NCI-H1417 treated with DMSO at 0.1 percent for 48 hours (cell line): ENCODE measurements at places on chromosomes 2 and 18.

DNA sequence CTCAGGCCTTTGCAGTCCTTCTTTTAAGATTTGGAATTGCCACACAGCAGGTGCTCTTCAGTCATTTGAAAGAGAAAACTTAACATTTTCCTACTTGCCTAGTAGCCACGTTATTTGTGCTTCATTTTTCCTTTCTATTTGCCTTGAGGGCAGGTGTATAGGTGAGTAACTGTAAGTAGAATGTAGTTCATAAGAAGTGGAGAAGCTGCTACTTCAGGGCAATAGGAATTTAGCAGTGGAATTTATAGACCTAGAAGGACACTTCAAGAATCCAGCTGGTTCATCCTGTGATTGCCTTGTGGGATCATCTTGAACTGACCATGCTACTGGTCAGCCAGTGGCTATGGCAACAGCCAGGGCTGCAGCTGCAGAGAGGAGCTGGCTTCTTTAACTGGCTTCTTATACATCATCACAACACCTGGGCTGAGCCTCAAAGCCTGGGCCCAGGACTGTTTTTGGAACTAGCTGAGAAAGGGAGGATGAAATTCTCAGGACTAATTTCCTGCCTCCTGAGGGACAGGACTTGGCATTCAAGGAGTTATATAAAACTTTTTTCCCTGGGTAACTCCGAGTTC lies 5.1 kb upstream of the LANCL1 start:
- DNase-seq = no peak

DNA sequence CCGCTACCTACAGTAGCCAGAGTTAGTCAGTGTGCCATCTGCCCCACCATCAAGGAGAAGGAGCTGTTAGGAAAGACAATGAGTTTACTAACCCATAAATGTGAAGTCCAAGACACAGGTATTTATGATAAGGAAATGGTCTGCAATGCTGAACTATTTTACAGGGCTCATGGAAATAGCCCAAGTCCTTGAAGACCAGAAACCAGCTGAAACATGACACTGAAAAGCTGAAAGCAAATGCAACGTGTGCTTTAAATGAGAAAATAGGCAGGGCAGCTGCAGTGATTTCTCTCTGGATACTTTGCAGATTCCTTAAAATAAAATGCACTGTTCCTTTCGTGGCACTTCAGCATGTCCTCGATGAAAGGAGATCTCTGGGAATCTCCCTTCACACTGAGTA lies 256.4 kb upstream of the TCF4 start:
- no peak for DNase-seq

- no peak for DNase-seq
These were observed 45.0 kb upstream of the ALPP start for GRCh38 chr2:232333361-232334135.

- DNase-seq = no peak
These were observed 48.3 kb downstream of the STAT1 start for GRCh38 chr2:190965580-190966222.

GRCh38 chr2:131121464-131121863 lies 16.3 kb downstream of the PLEKHB2 start:
- no peak for DNase-seq

DNA sequence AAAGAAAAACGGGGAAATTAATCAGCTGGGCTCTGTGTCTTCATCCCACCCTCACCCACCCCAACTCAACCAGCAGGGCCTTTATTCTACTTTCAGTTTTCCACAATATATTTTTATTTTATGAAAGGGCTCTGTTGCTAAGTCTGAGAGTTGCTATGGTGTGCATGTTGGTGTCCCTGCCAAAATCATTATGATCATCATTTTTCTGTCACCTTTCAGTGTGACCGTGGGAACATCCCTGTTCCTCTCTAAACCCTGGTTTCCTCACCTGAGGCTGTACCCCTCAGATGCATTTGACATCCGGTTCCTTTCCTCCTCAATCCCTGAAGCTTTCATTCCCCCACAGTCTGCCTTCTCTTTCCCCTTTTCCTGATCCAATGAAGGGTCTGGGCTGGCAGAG lies 180.5 kb downstream of the ZFP36L2 start:
- no peak for DNase-seq

GRCh38 chr18:70376914-70377258 lies 88.0 kb downstream of the SOCS6 start:
- DNase-seq = no peak

DNA sequence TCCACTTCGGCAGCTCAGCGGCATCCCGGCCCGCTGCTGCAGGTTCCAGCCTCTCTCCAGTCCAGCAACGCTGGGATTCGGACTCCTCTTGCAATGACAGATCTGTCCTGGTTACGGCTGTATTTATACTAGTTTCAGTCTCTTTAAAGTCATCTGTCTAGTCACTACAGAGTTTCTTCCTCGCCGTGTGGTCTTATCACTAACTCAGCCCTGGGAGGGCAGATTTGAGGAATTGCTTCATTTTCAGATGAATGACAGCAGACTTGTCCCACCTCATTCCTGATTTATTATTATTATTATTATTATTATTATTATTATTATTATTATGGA lies 2.2 kb downstream of the KLHL29 start:
- DNase-seq = no peak

- DNase-seq = peak; percentile 61
These were observed 118.3 kb downstream of the CAPN13 start for GRCh38 chr2:30688956-30689401.

DNA sequence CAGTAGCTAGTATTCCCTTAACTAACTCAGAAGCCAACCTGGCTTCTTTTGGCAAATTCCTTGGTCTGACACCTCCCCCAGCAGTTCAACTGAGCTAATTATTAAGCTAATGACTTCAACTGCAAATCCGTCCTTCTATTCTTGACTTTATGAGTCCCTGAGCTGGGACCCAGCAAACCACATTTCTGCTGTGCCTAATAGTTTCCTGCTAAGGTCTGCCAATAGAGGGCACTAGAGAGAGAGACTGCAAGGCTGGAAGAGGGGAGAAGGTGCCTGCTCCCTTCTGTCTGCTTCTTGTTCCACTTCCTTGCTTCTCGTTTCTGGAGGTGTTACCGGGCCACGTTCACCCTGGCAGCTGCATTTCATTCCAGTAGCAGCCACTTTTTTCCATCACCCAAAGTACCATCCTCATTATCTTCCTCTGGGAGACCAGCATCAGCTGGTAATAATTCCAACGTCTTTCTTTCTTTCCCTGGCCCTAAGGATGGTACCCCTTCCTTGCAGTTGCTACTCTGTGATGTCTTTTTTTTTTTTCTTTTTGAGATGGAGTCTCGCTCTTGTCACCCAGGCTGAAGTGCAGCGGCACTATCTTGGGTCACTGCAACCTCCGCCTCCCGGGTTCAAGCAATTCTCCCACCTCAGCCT lies 352.0 kb downstream of the TNS1 start:
- DNase-seq = no peak

DNA sequence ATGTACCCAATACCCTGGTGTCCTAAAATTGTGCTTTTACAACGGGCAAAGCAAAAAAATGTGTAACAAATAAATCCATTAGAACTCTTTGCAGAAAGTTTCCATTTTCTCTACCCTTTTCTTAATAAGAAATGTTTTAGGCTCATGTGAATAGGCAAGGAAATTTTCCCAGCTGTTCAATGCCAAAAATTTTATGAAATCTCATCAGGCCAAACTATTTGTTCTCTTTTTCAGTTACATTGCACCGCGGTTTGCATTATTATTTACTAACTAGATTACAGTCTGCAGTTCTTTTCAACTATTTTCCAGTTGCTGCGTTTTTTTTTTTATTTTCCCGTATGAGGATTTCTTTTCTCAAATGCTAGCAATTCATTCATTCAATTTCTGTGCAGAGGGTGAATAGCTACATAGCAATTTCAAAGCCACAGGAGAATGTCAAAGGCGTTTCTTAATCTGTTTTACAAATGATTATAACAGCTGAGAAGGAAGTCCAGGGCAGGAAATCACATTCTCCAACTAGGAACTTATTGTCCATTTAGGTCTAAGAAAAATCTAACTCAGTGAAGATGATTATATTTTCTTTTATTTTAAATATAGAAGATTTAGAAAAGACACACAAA lies 367.5 kb upstream of the MMADHC start:
- no peak for DNase-seq
